ENCODE measurements at places on chromosomes 2 and 18.
A peak's percentile ranks its signal among the peaks of the same experiment; 100 is the strongest.

- no peak for DNase-seq
Measured at GRCh38 chr2:3730646-3731045, 27.3 kb downstream of the DCDC2C start.

DNA sequence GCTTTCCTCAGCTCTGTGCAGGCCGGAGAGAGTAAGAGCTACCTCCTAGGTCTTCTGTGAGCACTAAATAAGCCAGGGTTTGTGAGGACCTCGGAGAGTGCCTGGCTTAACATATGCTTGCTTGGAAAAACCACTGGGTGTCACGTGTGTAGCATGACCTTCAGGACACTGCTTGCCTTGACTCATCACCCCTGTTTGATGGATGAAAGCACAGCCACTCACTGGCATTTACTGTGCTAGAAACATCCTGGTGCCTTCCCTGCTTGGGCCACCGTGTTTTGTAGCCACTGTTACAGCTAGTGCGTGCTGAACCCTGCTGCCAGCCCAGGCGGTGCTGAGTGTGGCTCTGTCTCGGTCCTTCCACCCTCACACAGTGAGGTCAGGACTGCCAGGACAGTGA, 34.8 kb upstream of the ITM2C start:
- DNase-seq: no peak

DNA sequence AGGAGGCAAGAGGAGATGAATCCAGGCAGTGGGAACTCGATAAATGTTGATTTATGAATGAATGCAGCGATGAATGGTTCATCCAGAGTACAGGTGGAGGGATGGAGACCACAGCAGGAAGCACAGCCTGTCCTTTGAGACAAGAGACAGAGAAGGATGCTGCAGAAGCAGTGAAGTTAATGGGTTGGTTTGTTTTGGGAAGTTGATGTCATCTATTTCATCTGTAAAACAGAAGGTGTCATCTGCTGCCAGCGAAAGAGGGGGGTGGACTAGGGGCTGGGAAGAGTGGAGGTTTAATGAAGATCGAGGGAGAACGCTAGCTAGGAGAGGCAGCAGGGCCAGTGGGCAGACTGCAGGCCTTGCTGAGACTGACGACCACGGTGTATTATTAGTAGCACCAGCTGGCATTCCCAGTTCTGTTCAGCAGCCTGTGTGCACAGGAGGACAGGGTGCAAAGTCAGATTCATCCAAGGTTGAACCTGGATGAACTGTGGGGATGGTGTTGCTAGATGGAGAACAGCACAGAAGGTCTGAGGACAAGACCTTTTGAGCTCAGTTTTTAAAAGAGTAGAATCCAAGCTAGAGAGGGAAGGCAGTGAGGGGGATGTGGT, 120.3 kb upstream of the CAPN13 start:
- DNase-seq: no peak

- DNase-seq: no peak
Measured at GRCh38 chr2:186972281-186972970, 123.5 kb upstream of the ZSWIM2 start.

- no peak for DNase-seq
Measured at GRCh38 chr2:220628252-220628651, 943.9 kb downstream of the EPHA4 start.

DNA sequence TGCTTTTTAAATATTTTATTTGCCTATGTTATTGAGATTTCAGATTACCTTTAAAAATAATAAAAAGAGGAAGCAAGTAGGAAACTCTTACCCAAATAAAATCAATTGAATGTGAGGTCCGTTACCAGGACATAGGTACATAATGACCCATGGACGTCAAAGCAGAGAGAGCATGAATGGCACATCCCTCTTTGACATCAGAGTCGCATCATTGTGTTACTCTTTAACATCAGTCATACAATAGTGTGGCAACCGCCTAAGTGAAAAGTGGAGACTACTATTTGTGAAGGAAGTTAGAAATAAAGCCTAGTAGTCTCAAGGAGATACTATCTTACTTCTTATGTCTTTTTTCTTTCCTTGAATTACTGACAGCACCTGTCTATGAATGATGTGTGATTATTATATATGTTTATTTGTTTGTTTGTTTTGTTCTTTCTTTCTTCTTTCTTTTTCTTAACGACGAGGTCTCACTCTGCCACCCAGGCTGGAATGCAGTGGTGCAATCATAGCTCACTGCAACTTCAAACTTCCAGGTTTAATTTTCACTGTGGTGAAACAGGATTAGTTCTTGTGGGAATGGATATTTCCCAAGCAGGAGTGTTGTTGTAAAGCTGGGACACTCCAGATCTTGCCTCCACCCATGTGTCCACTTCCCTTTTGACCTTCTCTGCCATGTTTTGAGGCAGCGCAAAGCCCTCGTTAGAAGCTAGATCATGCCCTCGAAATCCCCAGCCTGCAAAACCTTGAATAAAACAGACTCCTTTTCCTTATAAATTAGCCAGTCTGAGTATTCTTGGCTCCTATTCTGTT, 407.2 kb upstream of the NETO1 start:
- DNase-seq: no peak

DNA sequence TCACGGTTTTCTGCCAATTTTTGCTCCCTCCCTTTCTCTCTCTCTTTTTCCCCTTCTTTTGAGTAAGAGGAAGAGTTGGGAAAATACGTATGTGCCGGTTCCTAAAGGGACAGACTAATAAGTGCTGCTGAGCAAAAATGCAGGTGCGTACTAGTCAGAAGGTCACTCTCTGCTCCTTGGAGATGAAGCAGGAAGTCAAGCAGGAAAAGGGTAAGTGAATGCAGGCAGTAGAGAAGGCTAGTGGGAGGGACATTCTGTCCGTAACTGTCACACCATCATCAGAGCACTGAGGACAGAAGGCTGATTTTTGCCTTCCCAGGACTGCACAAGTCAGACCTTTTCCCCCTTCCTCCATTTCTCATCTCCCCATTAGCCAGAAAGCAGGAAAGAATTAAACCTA, 105.7 kb downstream of the CDH2 start:
- no peak for DNase-seq

DNA sequence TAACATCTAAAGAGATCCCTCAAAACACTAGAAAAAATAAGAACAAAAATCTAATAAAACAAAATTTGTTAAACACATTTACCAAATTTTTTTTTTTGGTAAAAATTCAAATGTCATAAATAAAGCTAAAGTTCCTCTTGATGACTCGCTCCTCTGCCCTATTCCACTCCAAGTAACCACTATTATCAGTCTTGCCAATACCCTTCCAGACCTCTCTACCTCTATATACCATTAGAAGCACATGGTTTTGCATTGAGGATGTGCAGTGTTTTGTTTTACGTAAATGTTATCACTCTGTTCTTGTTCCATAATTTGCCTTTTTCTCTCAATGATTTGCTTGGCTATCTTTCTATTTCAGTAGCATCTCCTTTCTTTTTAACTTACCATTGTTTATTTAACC, 10.9 kb downstream of the IL1B start:
- no peak for DNase-seq

DNA sequence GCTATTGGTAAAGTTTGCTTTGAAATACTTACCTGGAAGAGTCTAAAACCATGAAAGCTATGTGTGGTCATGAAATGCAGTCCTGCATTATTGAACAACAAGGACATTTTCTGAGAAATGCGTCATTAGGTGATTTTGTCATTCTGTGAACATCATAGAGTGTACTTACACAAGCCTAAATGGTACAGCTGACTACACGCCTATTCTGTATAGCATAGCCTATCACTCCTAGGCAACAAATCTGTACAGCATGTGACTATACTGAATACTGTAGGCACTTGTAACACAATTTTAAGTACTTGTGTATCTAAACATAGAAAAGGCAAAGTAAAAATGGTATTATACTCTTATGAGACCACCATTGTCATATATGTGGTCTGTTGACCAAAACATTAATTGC, 8.1 kb downstream of the FAM171B start:
- DNase-seq: no peak

GRCh38 chr2:133780099-133780996, 212.1 kb upstream of the NCKAP5 start:
- DNase-seq: peak; percentile 16

- no peak for DNase-seq
Measured at GRCh38 chr2:9347411-9347881, 75.9 kb downstream of the ITGB1BP1 start.

- no peak for DNase-seq
Measured at GRCh38 chr2:216588861-216589710, 44.1 kb upstream of the IGFBP2 start.

GRCh38 chr18:79186649-79187048, 117.5 kb downstream of the ATP9B start:
- DNase-seq: no peak

GRCh38 chr2:10316860-10317259, 14.2 kb downstream of the HPCAL1 start:
- no peak for DNase-seq

GRCh38 chr2:144390424-144391020, 129.4 kb downstream of the ZEB2 start:
- DNase-seq: no peak

DNA sequence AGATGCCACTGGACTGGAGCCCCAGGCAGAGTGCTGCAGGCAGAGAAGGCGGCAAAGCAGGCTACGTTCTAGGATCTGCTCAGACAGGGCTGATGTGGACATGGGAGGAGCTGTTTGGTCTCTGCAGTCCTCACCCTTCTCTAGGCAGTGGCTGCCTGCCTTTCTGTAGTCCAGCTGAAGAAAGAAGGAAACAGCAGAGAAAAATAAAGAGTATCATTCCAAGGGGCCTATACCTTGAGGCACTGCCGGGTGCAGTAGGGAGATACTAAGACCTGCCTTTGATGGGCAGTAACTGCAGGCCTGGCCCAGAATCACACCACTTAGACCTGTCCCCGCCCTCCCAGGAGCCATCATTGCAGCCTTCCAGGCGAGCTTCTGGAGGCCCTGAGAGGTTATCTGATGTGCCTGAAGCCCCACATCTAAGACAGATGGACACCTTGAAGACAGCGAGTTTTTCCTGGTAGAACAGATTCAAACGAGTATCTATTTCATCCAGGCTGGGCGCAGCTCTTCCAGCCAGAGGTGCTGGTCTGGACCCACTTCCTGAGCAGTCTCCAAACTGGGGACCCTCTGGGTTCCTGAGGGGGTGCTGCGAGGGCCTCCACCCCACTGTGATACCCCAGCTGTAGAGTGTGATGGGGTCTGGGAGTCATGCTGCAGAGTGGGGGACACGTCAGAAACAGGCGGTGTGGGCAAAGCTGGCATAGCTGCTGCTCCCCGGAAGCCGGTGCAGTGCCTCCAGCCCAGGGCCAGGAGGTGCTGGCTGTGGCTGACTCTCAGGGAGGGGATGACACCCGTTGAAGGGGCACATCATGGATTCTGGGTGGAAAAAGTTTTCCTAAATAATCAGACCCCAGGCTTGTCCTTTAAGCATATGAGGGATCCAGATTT, 87.3 kb upstream of the OTOS start:
- DNase-seq: no peak

- DNase-seq: no peak
Measured at GRCh38 chr2:101515477-101515876, 40.6 kb upstream of the RFX8 start.

DNA sequence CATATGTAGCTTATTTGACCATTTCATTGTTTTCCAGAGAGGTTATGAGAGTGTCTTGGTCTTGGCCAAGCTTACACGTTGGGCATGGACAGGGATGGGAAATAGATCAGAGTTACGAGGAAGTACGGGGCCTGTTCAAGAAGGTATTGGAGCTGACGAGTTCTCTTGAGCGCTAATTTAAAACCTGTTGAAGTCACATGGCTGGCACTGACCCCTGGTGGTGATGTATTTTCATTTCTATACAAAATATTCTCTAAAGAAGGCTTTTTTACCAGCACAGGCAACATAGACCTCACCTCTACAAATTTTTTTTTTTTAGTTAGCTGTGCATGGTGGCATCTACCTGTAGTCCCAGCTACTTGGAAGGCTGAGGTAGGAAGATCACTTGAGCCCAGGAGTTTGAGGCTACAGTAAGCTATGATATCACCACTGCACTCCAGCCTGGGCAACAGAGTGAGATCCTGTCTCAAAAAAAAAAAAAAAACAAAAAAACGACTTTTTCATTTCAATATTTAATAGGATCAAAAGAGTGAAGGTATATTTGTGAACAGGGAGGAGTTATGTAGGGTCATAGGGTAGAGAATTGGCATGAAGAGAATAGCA, 19.6 kb downstream of the UGP2 start:
- DNase-seq: no peak

DNA sequence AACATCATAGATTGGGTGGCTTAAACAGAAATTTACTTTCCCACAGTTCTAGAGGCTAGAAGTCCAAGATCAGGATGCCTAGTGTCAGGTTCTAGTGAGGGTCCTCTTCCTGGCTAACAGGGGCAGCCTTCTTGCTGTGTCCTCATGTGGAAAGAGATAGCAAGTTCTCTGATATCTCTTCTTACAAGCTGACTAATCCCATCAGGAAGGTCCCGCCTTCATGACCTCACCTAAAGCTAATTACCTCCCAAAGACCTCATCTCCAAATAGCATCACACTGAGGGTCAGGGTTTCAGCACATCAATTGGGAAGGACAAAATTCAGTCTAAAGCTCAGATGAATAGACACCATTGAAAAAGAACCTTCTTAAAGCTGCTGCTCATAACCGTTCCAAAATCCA, 22.9 kb downstream of the ACVR1 start:
- DNase-seq: no peak

- no peak for DNase-seq
Measured at GRCh38 chr2:97932975-97933662, 62.6 kb downstream of the TMEM131 start.

GRCh38 chr2:46936566-46936965, 21.0 kb upstream of the MCFD2 start:
- DNase-seq: no peak

- DNase-seq: no peak
Measured at GRCh38 chr2:102621630-102622029, 2.3 kb downstream of the SLC9A2 start.

- no peak for DNase-seq
Measured at GRCh38 chr2:15691586-15692310, 100.1 kb downstream of the DDX1 start.

GRCh38 chr2:164675027-164675426, 53.7 kb upstream of the GRB14 start:
- DNase-seq: no peak

- DNase-seq: no peak
Measured at GRCh38 chr2:183079139-183079775, 710 bp downstream of the DUSP19 start.

- no peak for DNase-seq
Measured at GRCh38 chr2:124347209-124347608, 322.1 kb downstream of the CNTNAP5 start.

DNA sequence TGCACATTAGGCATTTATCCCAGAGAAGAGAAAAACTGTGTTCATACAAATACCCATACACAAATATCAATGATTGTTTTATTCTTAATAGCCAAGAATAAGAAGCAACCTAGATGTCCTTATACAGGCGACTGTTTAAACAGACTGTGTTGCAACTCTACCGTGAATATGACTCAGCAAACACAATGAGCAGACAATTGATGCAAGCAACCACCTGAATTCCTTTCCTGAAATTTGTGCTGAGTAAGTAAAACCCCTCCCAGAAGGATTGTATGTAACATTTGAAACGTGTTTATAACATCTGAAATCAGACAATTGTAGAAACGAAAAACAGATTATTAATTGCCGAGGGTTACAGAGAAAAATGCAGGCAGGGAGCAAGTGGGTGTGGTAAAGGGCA, 621.9 kb upstream of the SOX11 start:
- DNase-seq: no peak
